Stimulated activated CD8-positive, alpha-beta memory T cell treated with anti-CD3 and anti-CD28 coated beads, Interleukin-7, amount 100 ng/mL, for 48 hours (primary cell): ENCODE measurements at places on chromosomes 5 and 9.

DNA sequence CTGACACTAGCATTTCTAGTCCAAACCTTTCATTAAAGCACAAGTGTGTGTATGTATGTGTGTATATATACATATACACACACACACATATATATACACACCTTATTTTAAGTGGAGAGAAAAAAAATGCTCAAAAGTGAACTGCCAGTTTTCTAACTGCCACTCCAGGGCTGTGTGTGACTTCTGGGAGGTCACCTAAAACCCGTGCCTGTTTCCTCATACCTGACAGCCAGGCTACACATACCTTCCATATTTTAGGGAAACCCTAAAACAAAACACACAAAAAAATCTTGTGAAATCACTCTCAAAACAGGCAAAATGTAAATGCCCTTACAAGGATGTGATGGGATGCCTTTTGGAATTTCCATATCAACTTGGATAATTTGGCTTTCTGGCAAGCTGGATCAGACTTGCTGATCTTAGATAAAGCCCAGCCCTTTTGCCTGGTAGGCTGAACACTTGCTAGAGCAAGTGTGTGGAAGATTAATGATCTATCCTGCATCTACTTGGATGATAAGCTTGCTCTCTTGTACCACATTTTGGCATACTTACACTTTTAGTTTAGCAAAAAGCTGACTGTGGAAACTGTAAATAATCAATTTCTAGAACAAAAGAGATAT, 127.8 kb downstream of the GNAQ start:
- no peak for DNase-seq

GRCh38 chr9:5947912-5948311, 57.2 kb downstream of the MLANA start:
- DNase-seq = no peak

- no peak for DNase-seq
Observed at GRCh38 chr9:7935681-7936080, 136.1 kb upstream of the DMAC1 start.

- DNase-seq = no peak
Observed at GRCh38 chr5:405421-405820, 37.6 kb upstream of the EXOC3 start.

GRCh38 chr9:98627296-98627695, 81.4 kb downstream of the GABBR2 start:
- no peak for DNase-seq

GRCh38 chr5:92635001-92635461, 946.0 kb downstream of the NR2F1-AS1 start:
- DNase-seq = no peak

- no peak for DNase-seq
Observed at GRCh38 chr5:77797136-77797535, 21.0 kb upstream of the TBCA start.

- no peak for DNase-seq
Observed at GRCh38 chr5:7394889-7395431, 978 bp upstream of the ADCY2 start.

- DNase-seq = no peak
Observed at GRCh38 chr9:135134268-135135022, 47.0 kb downstream of the OLFM1 start.

DNA sequence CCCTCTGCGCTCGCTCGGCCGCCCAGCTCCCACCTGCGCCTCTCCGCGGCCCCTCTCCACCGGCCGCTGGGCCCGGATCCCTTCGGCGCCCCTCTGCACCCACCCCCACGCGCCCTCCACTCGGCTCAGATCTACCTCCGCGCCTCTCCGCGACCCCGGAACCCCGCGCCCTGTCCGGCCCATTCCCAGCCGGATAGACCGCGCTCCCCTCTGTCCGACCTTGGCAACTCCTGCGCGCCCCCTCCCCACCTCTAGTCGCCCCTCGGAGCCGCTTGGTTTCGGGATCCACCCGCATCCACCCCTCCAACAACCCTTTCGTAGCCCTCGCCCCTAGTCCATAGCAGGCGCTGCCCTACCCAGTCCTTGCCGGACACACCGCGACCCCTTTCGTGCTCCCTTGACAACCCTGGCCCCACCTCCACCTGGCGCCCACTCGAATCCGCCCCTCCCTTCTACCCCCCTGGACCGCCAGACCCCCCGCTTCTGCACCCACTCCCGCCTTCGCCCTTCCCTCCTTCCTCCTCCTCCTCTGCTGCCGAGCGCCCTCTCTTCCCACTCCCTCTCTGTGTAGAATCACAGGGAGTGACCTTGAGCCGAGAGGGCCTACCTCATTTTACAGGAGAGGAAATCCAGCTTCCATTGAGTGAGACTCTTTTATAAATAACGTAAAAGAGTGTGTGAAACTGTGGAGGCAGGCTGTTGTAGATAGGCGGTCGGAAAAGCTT, 525 bp upstream of the AK3 start:
- peak; percentile 1 for DNase-seq

DNA sequence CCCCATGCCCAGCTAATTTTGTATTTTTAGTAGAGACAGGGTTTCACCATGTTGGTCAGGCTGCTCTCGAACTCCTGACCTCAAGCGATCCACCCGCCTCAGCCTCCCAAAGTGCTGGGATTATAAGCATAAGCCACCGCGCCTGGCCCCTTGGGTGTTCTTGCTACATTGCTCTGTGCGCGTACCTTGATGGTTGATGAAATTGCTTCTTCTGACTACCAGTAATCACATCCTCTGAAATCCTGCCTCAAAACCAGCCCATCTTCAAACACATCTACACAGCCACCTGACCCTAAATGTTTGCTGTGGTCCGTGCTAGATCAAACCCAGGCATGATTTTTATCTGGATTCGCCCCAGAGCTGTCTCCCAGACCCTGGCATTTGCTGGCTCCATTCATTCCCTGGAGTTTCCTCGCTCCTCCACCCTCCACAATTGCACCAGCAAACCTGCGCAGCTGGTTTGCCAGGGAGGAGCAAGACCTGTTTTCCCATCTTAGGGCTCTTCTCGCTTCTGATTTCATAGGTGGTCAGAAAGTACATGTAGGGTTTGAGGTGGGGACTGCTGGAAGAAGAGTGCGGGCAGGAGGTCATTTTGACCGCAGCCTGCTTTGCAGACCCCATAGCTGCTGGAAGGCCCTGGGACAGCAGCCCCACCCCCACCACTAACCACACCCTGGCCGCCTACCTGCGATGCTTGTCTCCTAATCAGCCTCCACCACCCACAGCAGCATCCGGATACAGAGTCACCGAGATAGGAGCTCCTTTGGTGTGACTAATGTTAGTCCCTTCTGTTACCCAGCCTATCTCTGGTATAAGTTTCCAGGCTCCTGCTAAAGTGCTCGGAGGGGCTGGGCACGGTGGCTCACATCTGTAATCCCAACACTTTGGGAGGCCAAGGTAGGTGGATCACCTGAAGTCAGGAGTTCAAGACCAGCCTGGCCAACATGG, 22.7 kb downstream of the SWI5 start:
- DNase-seq = no peak

DNA sequence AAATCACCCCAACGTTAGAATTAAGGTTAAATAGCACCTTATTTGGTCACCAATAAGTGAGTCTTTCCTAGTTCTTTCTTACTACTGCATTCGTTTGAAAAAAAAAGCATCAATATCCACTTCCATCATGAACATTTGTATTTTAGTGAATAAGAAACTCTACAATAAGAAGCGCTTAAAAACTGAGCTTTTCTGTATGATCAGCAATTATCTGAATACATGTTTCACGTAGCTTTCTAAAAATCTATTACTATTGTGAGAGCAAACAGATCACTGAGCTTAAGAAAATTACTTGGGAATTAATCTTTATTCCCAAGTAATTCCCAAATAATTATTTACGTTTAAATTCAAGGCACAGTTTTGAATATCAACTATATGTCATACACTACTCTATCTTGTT, 32.5 kb downstream of the ZDHHC21 start:
- DNase-seq = no peak

- DNase-seq = no peak
Observed at GRCh38 chr5:51326844-51327243, 56.4 kb upstream of the ISL1 start.

- no peak for DNase-seq
Observed at GRCh38 chr9:87342743-87343142, 154.9 kb upstream of the DAPK1 start.

DNA sequence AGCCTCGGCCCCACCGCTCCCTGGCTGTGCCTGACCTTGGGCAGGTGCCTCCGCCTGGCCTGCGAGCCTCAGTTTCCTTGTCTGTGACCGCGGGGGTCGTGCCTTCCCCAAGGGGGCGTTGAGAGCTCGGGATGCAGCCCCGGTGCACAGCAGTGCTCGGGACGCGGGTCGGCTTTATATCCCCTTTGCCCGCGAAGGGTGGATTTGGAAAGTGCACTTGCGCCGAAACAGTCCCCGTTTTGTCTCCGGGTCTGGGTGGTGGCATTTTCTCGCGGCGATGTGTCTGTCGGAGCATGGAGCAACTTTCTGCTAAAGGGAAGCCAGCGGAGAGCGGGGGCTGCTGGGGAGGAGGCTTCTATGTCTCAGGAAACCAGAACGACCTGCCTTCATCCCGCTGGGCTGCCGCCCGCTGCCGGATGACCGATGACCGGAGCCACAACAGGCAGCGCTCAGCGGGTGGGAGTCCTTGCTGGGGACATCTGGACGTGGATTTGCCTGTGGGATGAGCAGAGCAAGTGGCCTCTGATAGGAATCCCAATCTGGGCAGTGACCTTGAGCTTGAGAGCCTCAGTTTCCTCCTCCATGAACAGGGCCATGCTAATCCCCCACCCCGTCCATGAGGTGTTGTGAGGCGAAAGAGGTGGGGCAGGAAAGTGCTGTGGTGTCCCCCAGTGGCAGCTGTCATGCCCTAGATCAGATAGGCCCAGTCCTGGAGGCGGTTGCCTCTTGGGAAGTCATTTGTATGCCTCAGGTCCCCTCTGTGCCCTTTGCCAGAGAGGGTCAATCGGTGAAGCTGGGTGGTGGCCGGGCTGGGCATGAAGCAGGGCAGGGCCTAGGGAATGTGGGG, 651 bp downstream of the HRH2 start:
- no peak for DNase-seq

- DNase-seq = no peak
Observed at GRCh38 chr5:150223474-150223873, 33.6 kb downstream of the SLC6A7 start.

- no peak for DNase-seq
Observed at GRCh38 chr5:135476615-135477581, 24.7 kb upstream of the TIFAB start.

GRCh38 chr9:132042324-132042723, 37.3 kb downstream of the MED27 start:
- DNase-seq = no peak

DNA sequence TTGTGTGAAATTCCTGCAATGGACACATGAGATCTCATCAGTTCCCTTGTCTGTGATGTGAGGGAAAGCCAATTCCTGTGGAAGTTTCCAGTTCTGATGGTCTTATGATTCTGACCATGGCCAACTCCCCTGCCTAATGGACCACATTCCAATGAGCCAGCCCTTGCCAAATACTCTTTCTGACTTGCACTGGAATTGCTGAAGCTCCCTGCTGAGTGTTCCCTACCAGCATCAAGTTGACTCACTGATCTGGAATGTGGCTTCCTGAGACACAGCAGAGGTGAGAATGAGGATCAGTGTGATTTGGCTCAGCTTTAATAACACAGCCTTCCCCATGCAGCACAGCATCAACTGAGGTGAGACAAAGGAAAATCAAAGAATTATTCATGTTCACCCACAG, 427.8 kb downstream of the KDM4C start:
- no peak for DNase-seq

- DNase-seq = no peak
Observed at GRCh38 chr9:16675131-16675530, 195.3 kb downstream of the BNC2 start.

DNA sequence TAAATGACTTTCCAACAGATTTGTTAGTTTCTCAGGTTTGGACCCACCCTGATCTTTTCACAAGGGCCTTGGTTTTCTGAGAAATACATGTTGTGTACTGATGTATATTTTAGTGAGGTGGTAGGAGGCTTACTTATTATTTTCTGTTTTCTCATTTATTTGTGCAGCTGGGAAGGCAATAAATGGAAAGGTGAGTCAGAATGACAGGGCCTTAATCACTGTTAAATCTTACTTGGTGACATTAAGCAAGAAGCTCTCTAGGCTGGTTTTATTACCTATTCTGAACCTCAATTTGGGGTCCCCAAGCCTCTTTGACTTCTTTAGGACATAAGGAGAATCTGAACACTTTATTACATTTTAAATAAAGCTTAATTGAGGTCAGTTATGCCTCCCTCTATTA, 214.0 kb upstream of the DAB2 start:
- no peak for DNase-seq
